BJ (cell line): ENCODE measurements at places on chromosomes 7 and 10. TPM values are rescaled to one million over a fixed set of nuclear protein-coding genes. Genes with fewer than 3 reads are reported as not detected.
A peak's percentile ranks its signal among the peaks of the same experiment; 100 is the strongest.

Gene SP8
- not detected in 2 replicates for polyA plus RNA-seq

Gene GTPBP10
- 4.2 and 13.2 TPM in 2 replicates for polyA plus RNA-seq

- DNase-seq, result peak; percentile 33
These were observed at the start of gene CACNA2D1 for GRCh38 chr7:82443547-82444219. CACNA2D1 (minus strand) TSS chr7:82443777.

DNA sequence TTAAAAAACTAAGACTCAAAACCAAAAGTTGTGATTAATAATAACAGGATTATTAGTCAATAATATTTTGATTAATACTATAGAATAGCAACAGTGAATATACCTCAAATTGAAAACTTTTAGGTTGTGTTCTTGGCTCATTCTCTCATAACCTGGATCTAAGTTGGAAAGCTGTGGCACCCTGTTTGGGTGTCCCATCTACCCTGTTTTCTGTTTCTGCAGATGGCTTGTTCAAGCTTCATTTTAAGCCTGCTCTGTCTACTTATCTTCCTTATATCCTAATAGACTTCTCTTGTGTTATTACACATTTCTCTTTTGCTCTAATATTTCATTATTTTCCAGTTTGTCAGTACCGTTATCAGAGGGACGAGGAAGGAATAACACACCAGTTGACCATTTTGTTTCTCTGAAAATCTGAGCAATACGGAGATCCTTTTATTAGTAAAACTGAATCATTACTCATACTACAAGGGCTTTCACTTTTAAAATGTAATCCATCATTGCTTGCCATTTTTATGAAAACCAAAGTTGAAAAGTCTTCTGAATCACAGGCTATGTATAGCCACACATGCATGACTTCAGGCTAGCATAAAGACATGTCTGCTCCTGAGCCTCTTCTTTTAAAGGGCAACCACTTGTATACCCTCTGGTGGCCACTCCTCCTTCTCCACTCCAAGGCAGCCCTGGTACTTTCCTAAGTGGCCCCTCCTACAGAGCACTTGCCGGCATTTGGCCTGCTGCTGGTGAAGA lies 22.3 kb downstream of the COX15 start:
- no peak for DNase-seq
